ENCODE measurements at places on chromosomes 5 and 9. TPM values are rescaled to one million over a fixed set of nuclear protein-coding genes. Genes with fewer than 3 reads are reported as not detected.

- no peak for DNase-seq
- no peaks in the 10 kb centered on the region for H3K4me1 ChIP-seq
These were observed 452.1 kb downstream of the EFNA5 start for GRCh38 chr5:107218457-107219193.

DNA sequence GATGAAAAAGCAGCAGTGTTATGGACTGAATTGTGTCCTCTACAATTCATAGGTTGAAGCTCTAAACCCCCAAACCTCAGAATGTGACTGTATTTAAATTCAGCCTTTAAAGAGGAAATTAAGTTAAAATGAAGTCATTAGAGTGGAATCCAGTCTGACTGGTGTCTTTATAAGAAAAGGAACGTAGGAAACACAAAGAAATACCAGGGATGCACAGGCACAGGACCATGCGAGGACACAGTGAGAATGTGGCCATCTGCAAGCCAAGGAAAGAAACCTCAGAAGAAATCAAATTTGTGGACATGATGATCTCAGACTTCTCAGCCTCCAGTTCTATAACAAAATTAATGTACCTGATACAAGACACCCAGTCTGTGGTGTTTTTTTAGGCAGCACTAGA is 971.2 kb upstream of the CDH9 start:
- no peaks in the 10 kb centered on the region for H3K27me3 ChIP-seq
- no peaks in the 10 kb centered on the region for H3K4me1 ChIP-seq
- DNase-seq, result no peak
- no peak overlapping the region for H3K4me3 ChIP-seq
- no peaks in the 10 kb centered on the region for H3K36me3 ChIP-seq

DNA sequence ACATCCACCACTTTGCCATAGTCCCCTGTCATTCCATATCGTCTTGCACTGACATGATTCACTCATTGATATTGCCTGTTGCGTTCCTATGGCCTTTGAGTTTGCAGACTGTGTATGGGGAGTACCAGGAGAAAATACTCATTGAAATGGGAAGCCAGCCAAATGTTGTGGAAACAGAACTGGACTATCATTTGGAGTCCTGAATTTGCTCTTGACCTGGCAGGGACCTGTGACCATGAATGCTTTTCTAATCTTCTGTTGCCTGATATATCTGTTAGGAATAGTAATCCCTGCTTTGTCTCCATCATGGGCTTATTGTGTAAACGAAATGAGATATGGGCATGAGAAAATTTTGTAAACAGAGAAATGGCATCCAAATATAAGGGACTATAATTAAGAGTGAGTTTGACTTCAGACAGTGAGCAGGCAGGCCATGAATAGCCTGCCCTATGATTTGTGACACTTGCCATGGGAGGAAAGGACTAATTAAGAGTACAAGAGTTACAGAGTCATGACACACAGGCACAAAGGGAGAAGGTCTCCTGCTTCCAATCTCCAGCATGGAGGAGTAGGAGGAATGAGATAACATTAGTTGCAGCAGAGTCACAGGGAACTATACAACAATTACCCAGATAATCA is 572.9 kb upstream of the SGCD start:
- no peaks in the 10 kb centered on the region for H3K4me1 ChIP-seq
- H3K27me3 ChIP-seq, result no peaks in the 10 kb centered on the region
- H3K36me3 ChIP-seq, result no peaks in the 10 kb centered on the region
- H3K27ac ChIP-seq, result no peak overlapping the region

The SPINK4 gene
- total RNA-seq, result 1.3 TPM

The RAPGEF1 gene
- total RNA-seq, result 85.5 TPM

The TMC1 gene
- not detected for total RNA-seq

The FOXE1 gene
- total RNA-seq, result not detected

- H3K4me3 ChIP-seq, result no peak overlapping the region
- H3K4me1 ChIP-seq, result no peaks in the 10 kb centered on the region
- H3K36me3 ChIP-seq, result no peaks in the 10 kb centered on the region
These were observed 46.2 kb downstream of the IL31RA start for GRCh38 chr5:55897206-55897894.

- no peaks in the 10 kb centered on the region for H3K36me3 ChIP-seq
- peaks cover 32% of the 10 kb centered on the region for H3K4me1 ChIP-seq
- peak overlapping the region; percentile 24 for H3K4me3 ChIP-seq
- no peak overlapping the region for H3K27ac ChIP-seq
- peak; percentile 64 for DNase-seq
These were observed 63.4 kb downstream of the RAPGEF1 start for GRCh38 chr9:131676431-131676972.

The PAPPA gene
- 0.09 TPM for total RNA-seq

DNA sequence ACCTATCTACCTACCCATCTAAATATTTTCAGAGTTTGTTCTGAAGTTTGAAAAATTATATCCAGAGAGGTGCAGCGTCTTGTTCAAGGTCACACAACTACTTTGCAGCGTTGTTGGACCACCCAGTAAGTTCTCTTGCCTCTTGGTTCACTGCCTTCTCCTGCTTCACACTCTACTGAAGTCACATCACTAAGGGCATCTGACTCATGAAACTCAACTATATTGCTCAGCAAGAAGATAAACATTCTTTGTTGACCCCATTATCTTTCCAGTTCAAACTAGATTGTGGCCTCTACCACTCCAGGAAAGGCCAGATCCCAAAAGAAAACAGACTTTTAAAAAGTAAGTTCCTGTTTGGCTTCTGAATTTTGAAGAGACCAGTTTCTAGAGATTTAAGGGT is 326.9 kb downstream of the SLIT3 start:
- H3K36me3 ChIP-seq, result no peaks in the 10 kb centered on the region
- no peaks in the 10 kb centered on the region for H3K4me1 ChIP-seq
- no peak overlapping the region for H3K4me3 ChIP-seq
- H3K27me3 ChIP-seq, result peaks cover 15% of the 10 kb centered on the region
- no peak for DNase-seq

The OTULIN gene
- 35.3 TPM for total RNA-seq

The DOK3 gene
- 2.1 TPM for total RNA-seq

The ENHO gene
- 14.5 TPM for total RNA-seq

DNA sequence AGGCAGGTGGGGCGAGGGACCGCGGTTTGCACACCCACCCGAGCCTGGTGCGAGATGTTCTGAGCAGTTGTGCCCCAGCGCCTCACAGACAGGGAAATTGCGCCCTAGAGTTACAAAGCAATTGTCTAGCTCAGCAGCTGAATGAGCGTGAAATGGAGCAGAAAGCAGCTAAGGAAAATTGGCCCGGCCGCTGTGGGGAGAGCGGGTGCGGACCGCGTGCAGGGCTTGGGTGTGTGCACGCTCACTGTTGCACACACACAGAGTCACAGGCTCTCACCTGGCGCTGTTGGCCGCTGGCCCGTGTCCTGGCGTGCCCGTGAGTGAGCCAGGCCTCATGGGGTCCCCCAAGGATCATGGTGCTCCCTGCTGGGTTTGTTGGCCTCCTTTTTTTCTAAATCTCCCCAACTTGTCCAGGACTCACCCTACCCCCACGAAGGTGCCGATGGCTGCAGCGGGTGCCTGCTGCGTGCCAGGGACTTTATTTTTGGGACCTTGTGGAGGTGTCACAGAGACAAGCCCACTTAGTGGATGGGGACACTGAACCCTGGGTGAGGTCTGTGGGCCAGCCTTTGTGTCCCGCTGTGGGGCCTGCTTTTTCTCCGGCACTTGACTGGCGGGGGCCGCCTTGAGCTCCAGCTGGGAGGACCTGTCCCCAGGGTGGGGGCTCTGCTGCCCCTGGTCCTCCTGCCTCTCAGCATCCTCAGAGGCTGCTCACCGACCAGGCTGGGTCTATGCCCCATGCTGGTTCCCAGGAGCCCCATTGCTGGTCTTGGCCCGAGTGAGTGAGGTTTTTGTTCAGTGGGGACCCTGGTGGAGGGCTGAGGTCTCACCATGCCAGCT is 5.2 kb downstream of the RXRA start:
- H3K27ac ChIP-seq, result peak overlapping the region; percentile 26
- no peak for DNase-seq
- H3K36me3 ChIP-seq, result no peaks in the 10 kb centered on the region

GRCh38 chr9:89442501-89442978 is 55.4 kb downstream of the SEMA4D start:
- H3K36me3 ChIP-seq, result no peaks in the 10 kb centered on the region
- no peaks in the 10 kb centered on the region for H3K27me3 ChIP-seq
- H3K4me3 ChIP-seq, result no peak overlapping the region
- H3K27ac ChIP-seq, result no peak overlapping the region
- no peak for DNase-seq
- H3K4me1 ChIP-seq, result no peaks in the 10 kb centered on the region

DNA sequence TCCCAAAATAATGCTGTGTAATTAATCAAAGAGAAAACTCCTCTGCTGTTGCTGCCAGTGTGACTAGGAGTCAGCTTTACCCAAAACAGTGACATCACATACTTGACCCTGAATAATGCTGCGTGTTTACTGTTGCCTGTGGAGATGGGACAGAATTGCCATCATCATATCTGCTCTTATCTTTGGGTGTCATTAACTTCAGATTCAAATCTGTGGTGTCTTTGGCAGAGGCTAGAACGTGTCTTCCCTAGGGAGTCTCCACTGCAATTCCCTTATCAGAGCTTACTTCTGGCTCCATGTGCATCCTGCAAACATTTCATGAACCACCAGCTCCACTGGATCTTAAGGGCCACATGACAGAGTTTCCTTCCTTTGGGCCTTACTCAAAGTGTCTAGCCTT is 88.9 kb upstream of the MRPS30 start:
- no peaks in the 10 kb centered on the region for H3K4me1 ChIP-seq
- H3K27ac ChIP-seq, result no peak overlapping the region
- H3K27me3 ChIP-seq, result no peaks in the 10 kb centered on the region
- DNase-seq, result no peak
- no peaks in the 10 kb centered on the region for H3K36me3 ChIP-seq
- no peak overlapping the region for H3K4me3 ChIP-seq

GRCh38 chr5:10682801-10683525 is 78.1 kb downstream of the DAP start:
- peaks cover 49% of the 10 kb centered on the region for H3K36me3 ChIP-seq
- DNase-seq, result no peak
- no peak overlapping the region for H3K4me3 ChIP-seq
- H3K4me1 ChIP-seq, result no peaks in the 10 kb centered on the region
- H3K27ac ChIP-seq, result no peak overlapping the region
- H3K27me3 ChIP-seq, result no peaks in the 10 kb centered on the region

- peak; percentile 37 for DNase-seq
- no peak overlapping the region for H3K27ac ChIP-seq
- H3K4me3 ChIP-seq, result no peak overlapping the region
- no peaks in the 10 kb centered on the region for H3K4me1 ChIP-seq
- H3K36me3 ChIP-seq, result peaks cover 17% of the 10 kb centered on the region
These were observed 10.5 kb downstream of the BRD3 start for GRCh38 chr9:134057307-134057657.

The RIC1 gene
- total RNA-seq, result 29.1 TPM

DNA sequence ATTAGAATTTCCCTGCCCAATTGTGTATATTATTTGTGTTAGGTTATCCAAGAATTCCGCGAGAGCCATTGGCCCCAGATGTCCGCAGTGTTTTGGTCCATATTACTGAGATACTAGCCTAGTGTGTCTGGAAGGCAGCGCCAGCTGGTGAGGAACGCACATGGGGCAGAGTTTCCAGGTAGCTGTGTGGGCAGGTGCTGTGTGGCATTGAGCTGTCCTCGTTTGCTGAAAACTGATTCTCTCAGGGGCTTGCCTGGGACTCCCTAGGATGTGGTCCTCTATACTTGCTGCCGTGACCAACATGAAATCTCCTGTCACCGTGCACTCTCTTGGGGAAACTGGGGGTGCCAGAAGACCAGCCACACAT is 288.7 kb downstream of the FANCC start:
- H3K4me3 ChIP-seq, result no peak overlapping the region
- H3K27ac ChIP-seq, result no peak overlapping the region
- peaks cover 51% of the 10 kb centered on the region for H3K27me3 ChIP-seq
- no peak for DNase-seq
- H3K4me1 ChIP-seq, result peaks cover 18% of the 10 kb centered on the region

DNA sequence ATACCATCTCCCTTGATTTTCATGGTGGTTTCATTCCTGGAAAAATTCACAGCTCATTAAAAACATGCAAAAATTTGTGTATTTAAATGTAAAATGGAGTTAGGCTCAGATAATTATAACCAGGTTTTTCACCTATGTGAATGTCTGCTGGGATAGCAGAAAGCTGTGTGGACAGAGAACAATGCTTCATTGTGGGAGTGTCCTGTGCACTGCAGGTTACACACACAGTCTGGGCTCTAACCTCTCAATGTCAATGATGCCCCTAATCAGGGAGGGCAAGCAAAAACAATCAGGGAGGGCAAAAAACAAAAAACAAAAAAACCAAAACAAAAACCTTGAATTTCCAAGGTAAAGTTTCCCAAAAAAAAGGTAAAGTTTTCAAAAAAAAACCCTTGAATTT is 158.9 kb upstream of the KLF9 start:
- no peak overlapping the region for H3K4me3 ChIP-seq
- H3K27me3 ChIP-seq, result no peaks in the 10 kb centered on the region
- H3K4me1 ChIP-seq, result no peaks in the 10 kb centered on the region
- no peak overlapping the region for H3K27ac ChIP-seq

The TCF7 gene
- 6.4 TPM for total RNA-seq

- H3K27ac ChIP-seq, result no peak overlapping the region
- no peak for DNase-seq
- H3K27me3 ChIP-seq, result peaks cover 5% of the 10 kb centered on the region
- no peak overlapping the region for H3K4me3 ChIP-seq
- H3K4me1 ChIP-seq, result no peaks in the 10 kb centered on the region
- H3K36me3 ChIP-seq, result no peaks in the 10 kb centered on the region
These were observed 42.2 kb downstream of the BAAT start for GRCh38 chr9:101342595-101342994.

DNA sequence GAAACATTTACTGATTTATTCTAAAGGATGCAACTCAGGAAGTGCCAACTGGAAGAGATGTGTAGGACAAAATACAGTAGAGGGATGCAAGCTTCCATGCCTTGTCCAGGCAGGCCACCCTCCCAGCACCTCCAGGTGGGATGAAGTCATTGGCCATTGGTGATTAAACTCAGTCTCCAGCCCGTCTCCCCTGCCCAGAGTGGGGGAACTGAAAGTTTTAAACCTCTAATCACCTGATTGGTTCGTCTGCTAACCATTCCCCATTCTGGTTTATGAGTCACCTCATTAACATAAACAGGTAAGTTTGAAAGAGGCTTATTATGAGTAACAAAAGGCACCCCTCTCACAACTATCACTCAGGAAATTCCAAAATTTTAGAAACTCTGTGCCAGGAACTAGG is 8.1 kb downstream of the TNFAIP8 start:
- peaks cover 7% of the 10 kb centered on the region for H3K36me3 ChIP-seq
- no peak for DNase-seq
- no peaks in the 10 kb centered on the region for H3K27me3 ChIP-seq
- H3K4me1 ChIP-seq, result peaks cover 3% of the 10 kb centered on the region
- no peak overlapping the region for H3K4me3 ChIP-seq
- H3K27ac ChIP-seq, result no peak overlapping the region

GRCh38 chr5:110968246-110969005 is 103.1 kb upstream of the TSLP start:
- H3K27me3 ChIP-seq, result no peaks in the 10 kb centered on the region
- no peak for DNase-seq
- no peak overlapping the region for H3K4me3 ChIP-seq
- no peaks in the 10 kb centered on the region for H3K4me1 ChIP-seq
- no peaks in the 10 kb centered on the region for H3K36me3 ChIP-seq
- no peak overlapping the region for H3K27ac ChIP-seq

GRCh38 chr5:127562252-127562651 is 44.8 kb downstream of the PRRC1 start:
- no peak overlapping the region for H3K27ac ChIP-seq
- peak; percentile 79 for DNase-seq
- H3K4me1 ChIP-seq, result peaks cover 21% of the 10 kb centered on the region
- no peaks in the 10 kb centered on the region for H3K27me3 ChIP-seq
- H3K36me3 ChIP-seq, result no peaks in the 10 kb centered on the region
- H3K4me3 ChIP-seq, result no peak overlapping the region

All from endodermal cell (in vitro differentiated cells).